ENCODE measurements at places on chromosomes 16 and 17.

DNA sequence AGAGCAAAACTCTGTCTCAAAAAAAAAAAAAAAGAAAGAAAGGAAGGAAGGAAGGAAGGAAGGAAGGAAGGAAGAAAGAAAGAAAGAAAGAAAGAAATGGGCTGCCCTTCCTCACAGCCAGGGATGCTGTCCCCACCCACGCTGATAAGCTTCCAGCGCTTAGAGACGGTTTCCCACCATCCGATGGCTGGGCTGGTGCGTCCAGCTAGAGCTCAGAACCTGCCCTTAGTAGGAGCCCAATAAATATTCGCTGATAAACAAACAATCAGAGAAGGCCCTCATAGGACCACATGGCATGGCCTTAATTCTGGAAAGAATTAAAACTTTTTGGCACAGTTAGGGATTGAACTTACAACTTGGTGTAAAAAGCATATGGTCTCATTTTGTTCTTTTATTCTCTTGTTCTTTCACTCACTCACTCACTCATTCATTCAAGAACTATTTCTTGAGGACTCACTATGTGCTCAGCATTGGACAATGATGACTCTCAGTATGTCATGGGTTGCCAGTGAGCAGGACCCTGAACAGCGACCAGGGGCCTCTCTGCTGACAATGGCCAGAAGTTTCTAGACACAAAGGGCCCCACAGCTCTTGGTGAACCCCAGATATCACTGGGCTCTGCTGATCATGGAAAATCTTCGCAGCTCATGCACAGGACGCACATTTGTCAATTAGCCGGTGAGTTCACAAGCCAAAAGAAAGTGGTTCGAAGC lies 32.5 kb upstream of the TNRC6C start:
- no peak for DNase-seq

- peak; percentile 83 for DNase-seq
These were observed 6.7 kb downstream of the RHBDF1 start for GRCh38 chr16:65745-66144.

- peak; percentile 14 for DNase-seq
These were observed 12.8 kb downstream of the TSPOAP1 start for GRCh38 chr17:58315750-58316149.

- no peak for DNase-seq
These were observed 36.0 kb downstream of the ZFHX3 start for GRCh38 chr16:73011926-73012325.

GRCh38 chr16:9787717-9788116 lies 394.5 kb downstream of the GRIN2A start:
- DNase-seq: no peak

- DNase-seq: no peak
These were observed 178.9 kb downstream of the IRX3 start for GRCh38 chr16:54107583-54108202.

DNA sequence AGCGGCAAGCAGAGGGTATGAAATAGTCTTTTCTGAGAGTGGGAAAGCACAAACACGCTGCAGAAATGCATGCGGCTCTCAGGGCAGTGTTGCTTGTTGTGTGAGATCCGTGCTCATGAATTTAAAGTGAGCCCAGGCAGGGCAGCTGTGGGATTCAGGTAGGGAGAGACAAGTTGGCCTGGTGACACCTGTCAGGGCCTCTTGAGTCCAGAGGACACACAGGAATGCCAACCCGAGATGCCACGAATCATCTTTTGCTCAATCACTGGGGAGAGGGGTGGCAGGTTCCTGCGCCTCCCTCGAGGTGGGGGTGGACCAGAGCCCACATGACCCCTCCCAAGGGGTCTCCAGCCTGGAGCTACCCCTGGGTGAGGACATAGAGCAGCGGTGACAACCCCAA lies 211.9 kb downstream of the GSG1L start:
- no peak for DNase-seq

DNA sequence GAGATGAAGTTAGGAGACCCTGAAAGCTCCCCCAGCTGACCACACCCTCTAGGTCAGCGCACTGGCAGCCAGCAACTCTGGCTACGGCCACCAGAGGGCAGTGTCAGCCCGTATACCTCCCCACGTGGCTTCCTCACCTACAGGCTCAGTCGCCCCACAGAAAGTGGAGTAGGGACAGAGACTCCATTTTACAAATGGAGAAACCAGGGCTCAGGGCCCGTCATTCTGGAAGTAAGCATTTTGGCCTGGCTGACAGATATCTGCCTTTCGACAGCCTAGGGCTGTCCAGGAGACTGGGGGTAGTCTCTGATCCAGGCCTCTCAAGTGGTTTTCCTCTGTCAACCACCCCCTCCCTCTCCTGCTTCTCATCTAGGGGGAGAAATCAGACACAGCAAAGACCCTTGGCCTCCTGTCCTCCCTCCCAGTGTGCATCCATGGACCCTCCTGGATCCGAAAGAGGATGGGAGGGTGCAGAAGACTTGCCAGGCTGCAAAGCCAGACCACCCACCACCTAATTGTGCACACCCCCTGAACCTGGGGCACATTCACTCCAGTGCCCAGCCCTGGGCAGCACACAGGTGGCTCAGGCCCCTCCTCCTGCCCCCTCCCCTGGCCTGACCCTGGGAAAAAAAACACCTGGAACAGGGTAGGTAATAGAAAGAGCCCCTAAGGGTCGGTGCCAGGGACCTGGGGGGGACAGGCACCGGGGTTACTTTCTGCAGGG lies 3.8 kb upstream of the HAP1 start:
- peak; percentile 83 for DNase-seq

GRCh38 chr16:63890081-63890480 lies 1231.8 kb downstream of the CDH11 start:
- no peak for DNase-seq

GRCh38 chr16:75931043-75931442 lies 204.8 kb upstream of the CPHXL start:
- no peak for DNase-seq

DNA sequence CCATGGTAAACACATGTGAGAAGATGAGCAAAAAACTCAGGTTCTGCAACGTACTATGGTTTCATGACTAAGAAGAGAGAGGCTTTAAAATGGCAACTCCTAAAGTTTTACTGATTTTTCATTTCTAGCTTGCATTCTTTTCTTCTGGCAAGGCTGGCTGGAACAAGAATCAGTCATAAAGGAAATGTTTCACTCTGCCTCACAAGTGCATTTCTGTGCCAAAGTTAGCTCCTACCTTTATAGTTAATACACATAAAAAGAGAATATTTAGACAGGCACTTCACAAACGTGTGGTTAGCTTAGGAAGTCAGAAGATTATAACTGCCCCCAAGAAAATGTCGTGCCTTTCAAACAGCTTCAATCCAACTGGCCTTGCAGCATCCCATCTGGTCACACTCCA lies 417.1 kb upstream of the CDH11 start:
- DNase-seq: no peak

GRCh38 chr17:51801626-51802025 lies 356.9 kb downstream of the CA10 start:
- no peak for DNase-seq

- no peak for DNase-seq
These were observed 215.2 kb downstream of the NTN1 start for GRCh38 chr17:9236286-9237052.

DNA sequence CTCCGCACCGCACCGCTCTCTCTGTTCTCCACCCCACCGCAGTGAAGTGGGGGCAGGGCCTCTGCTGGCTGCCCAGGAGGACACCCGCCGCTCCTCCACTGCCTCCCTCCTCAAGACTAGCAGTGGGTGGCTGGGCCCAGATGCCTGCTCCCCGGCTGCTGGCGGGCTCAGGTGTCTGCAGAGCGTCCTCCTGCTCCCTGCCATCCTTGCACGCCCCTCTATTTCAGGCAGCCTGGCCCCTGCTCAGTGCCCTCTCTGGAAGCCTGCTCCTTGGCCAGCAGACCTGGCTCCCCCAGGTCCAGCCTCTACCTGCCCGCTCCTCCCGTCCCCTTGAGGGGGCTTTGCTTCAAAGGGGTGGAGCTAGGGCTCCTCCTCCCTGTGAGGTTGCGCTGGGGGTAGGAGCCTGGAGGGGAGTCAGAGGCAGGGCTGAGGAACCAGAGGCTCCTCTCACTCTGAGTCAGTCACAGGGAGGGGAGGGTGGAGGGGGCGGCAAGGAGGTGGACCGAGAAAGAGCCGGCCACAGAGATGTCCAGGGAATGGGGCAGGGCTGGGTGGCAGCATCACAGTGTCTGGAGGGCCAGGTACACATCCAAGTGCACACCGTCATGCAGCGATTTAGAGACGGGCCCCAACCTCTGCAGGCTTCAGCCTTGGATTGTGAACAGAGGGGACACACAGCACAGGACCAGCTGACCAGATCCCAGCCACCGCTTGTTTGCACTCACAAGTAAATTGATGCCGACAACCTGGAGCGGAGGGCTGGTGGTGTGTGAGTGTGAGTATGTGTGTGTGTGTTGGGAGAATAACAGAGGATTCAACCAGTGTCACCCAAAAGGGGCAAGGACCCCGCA lies 9.8 kb upstream of the TMEM92 start:
- DNase-seq: peak; percentile 41

DNA sequence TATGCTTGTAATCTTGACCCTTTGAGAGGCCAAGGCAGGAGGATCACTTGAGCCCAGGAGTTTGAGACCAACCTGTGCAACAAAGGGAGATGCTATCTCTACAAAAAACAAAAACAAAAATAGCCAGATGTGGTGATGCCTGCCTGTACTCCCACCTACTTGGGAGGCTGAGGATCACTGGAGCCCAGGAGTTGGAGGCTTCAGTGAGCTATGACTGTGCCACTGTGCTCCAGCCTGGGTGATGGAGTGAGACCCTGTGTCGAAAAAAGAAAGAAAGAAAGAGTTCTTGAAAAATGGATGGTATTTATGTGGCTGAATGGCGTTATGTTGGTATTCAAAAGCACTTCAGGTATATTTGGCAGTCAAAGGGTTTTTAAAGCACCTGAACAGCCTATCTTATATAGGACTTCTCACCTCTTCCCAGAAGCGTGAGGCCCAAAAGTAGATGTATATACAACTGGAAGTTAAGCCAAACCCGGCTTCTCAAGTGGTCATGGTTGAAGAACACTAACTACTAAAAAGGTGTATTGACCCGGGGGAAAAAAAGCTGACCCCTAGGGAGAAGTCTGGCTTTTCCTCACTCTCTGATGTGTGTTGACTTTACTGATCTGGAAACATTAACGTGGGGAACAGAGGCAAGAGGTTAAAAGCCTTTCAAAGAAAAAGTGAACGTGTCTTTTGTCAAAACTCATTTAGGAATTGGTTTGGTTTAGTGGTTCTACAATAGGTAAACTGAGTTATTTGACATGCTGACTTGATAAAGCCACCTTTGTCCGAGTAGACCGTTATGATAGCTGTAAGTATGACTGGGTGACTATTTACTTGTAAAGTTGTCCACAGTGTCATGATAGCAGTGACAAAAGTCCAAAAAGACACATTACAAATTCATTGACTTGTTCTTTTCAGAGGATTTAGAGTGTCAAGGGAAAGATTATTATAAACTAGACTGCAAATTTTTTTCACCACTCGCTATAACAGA lies 183.4 kb downstream of the IRX3 start:
- no peak for DNase-seq

DNA sequence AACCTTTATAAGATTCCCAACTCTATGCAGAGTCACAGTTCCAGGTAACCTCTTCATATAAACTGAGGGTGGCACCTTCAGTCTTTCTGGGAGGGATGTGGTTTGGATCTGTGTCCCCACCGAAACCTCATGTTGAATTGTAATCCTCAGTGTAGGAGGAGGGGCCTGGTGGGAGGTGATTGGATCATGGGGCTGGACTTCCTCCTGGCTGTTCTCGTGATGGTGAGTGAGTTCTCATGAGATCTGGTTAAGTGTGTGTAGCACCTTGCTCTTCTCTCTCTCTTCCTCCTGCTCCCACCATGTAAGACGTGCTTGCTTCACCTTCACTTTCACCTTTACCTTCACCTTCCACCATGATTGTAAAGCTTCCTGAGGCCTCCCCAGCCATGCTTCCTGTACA lies 30.5 kb downstream of the HS3ST2 start:
- no peak for DNase-seq

- DNase-seq: no peak
These were observed 743 bp upstream of the ARMC7 start for GRCh38 chr17:75109046-75109406.

- DNase-seq: no peak
These were observed 16.4 kb downstream of the REXO5 start for GRCh38 chr16:20822521-20823325.

DNA sequence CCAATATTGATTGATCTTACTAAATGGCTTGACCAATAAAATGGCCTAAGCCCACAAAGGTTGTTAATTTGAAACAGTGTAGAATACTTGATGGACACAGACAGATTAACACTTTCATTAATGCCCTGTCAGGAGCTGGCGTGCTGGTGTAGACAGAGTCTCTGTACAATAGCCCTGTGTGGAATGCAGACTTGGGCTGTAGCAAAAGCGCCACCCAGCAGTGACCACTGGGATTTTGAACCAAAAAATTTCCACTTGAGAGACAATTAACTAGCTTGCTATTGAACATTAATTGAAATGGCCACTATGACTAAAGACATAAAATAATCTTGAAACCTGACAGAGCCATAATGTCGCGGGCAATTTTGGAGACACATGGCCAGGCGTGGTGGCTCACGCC lies 19.7 kb upstream of the GUCY2D start:
- no peak for DNase-seq

DNA sequence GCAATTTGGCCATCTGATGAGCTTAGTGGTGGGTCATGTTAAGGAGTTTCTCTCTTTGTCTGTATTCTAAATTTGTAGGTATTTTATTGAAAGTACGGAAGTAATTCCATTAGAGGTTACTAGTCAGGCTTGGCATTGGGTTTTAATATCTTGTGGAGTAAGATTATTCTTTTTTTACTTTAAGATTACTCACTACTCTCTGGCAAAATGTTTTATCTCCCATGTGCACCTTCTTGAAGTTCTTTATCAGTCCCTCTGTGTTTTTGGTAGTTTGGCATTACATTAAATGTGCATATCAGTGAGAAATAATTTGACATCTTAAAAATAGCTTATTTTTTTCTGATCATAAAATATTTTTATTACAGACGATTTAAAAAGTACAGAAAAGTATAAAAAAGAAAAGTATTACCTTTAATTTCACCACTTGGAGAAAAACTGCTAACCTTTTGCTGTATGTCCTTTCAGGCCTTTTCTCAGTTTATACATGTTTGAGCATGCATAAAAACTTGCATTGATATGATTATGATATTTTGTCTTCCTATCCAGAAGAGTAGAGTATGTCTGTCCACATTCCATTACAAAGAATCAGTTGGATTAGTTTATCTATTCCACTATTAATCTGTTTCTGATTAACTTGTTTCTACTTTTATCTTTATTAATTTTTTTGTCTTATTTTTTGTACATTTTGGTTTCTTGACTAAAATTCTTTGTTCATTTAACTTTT lies 198.3 kb downstream of the SPECC1 start:
- DNase-seq: no peak

Data from left lobe of liver (tissue), 2 donors.